ENCODE measurements at places on chromosomes 11 and 22.
A peak's percentile ranks its signal among the peaks of the same experiment; 100 is the strongest.

DNA sequence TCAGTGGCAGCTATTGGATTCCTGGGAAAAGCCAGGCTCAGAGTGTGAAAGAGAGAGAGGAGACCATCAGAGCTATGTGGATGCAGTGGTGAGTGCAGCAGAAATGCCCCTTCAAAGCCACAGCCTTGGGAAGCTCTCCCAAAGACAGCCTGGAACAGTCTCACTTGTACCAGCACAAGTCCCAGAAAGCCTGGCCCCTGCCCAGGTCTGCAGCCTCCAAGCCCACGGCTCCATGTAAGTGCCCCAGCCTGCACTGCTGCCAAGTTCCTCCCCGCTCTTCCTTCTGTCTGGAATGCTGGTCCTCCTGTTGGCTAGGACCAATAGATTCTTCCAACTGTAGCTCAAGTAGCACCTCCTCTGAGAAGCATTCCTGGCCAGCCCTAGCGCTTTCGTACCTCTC, 539.7 kb downstream of the MIAT start:
- no peak for DNase-seq

- no peak for DNase-seq
These were observed 440.8 kb upstream of the LUZP2 start for GRCh38 chr11:24056051-24056450.

DNA sequence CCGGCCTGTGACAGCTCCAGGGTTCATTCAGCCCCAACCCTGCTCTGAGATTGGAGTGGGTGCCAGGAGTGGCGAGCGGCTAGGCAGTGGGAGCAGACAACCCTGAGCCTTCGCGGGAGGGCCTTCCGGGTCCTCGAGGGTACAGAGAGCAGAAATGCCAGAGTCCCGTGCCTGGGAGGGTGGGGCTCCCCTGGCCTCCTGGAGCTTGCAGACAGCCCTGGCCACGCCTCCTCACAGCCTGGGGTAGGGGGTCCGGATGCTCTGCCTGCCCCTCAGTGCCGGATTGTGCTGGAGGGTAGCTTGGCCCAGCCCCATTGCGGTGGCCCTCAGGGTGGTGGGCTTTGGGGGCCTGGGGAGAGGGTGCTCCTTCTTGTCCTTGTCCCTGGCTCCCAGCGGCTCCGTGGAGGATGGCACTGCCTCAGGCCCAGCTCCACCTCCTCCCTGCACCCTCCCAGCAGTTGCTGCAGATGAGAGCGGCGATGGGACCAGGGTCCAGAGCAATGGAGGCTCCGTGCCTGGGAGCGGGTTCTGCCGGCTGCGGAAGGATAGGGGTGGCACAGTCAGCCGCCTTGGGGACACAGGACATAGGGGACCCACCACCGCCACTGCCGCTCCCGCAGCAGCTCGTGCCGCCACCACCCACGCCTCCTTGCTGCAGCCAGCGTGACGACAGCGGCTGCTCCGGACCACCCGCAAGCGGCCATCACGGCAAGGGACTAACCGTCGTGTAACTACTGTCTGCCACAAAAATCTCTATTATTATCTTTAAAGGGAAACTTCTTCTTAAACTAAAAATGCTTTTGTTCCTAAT, 34.9 kb upstream of the OR10G7 start:
- no peak for DNase-seq

DNA sequence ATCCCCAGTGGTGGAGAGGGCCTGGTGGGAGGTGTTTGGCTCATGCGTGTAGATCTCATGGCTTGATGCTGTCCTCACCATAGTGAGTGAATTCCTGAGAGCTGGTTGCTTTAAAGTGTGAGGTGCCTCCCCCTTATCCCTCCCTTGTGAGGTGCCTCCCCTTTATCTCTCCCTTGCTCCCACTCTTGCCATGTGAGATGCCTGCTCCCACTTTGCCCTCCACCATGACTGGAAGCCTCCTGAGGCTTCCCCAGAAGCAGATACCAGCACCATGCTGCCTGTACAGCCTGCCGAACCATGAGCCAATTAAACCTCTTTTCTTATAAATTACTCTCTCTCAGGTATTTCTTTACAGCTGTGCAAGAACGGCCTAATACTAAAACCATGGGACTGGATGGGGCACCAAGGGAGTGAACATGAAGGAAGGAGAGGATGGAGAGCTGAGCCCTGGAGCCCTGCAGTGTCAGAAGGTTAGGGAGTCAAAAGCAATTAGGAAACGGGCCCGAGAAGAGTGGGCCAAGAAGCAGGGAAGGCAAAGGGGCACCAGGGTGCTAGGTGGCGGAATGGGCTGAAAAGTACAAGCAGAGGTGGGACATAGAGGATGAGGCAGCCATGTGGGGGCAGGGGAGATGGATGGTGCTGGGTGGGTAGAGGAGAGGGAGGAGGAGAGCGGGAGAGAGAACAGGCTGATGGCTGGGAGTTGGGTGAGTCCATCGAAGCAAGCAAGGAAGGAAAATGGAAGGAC, 9.4 kb downstream of the IFITM10 start:
- DNase-seq: no peak

DNA sequence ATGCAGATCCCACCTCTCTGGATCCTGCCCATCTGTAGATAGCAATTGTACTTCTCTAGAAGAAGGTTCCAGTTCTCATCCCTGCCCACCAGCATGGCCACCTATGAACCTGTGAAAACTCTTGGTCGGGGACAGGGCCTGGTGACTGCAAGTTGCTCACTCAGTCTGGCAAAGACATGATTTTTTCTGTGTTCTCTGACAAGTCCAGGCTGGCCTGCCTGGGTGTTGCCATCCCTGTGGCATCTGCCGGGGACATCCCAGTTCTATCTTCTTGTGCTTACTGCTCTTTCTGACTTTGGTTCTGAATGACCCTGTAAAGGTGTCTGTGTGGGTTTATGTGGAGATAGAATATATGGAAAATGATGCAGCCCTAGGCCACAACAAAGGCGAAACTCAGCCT, 545.8 kb downstream of the INSC start:
- DNase-seq: no peak

DNA sequence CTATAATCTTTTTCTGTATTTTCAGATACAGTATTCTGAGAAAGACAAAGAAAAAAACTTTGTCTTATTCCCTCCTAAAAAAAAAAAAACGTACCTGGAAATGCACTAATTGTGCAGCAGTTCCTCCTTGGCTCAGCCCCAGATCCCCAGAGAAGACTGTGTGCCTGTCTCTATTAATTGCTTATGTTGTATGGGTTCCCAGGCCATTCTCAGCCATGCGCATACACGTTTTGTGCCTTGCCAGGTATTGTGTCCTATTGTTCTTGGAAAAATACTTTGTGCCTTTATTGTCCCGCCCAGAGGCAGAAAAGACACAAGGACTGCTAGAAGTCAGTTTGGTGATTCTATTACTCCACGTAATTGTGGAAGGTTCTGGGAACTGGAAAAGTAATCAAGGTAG, 91.2 kb downstream of the PIWIL4 start:
- DNase-seq: no peak

GRCh38 chr11:7904917-7905316, 26.2 kb downstream of the OR10A6 start:
- DNase-seq: no peak

- no peak for DNase-seq
These were observed 171.1 kb downstream of the CRYBB2 start for GRCh38 chr22:25390297-25391240.

DNA sequence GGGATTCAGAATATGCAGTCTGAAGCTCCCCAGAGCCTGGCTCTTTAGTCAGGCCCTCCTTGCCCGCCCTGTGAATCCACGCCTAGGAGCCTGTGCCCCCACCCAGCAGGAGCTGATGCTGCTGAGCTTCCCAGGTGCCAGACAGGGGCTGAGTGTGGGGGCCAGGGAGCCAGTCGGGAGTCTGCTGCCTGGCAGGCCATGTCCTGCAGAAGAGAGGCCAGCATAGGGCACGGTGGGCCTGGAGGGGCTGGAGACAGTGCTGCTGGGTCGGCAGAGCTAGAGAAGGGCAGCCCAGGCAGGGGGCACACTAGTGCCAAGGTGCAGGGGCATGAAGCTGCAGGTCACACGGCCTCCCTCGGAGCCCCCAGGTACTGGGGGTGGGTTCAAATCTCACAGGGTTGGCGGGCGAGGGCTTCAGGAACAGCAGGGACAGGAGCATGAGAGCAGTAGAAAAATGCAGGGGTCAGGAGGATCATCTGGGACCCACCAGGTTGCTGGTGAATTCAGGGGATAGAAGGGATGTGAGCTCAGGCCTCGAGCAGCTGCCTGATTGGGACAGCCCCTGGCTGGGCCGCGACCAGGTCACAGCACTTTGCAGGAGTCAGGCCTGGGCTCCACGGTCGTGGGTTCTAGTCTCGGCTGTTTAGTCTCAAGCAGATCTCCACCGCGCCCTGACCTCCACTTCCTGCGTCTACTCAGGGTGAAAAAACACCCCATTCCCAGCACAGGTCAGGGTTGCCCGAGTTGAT, 4.1 kb upstream of the SEPTIN5 start:
- no peak for DNase-seq

GRCh38 chr11:62577046-62577714, 3.5 kb upstream of the EEF1G start:
- DNase-seq: no peak

GRCh38 chr11:8206251-8207079, 37.6 kb upstream of the RIC3 start:
- DNase-seq: peak; percentile 31

- DNase-seq: no peak
These were observed 35.1 kb downstream of the TRIM29 start for GRCh38 chr11:120102864-120103122.

- DNase-seq: peak; percentile 79
These were observed 800 bp downstream of the KCTD21 start for GRCh38 chr11:78187366-78188285.

- DNase-seq: no peak
These were observed 85.3 kb downstream of the C11orf87 start for GRCh38 chr11:109507331-109507730.

DNA sequence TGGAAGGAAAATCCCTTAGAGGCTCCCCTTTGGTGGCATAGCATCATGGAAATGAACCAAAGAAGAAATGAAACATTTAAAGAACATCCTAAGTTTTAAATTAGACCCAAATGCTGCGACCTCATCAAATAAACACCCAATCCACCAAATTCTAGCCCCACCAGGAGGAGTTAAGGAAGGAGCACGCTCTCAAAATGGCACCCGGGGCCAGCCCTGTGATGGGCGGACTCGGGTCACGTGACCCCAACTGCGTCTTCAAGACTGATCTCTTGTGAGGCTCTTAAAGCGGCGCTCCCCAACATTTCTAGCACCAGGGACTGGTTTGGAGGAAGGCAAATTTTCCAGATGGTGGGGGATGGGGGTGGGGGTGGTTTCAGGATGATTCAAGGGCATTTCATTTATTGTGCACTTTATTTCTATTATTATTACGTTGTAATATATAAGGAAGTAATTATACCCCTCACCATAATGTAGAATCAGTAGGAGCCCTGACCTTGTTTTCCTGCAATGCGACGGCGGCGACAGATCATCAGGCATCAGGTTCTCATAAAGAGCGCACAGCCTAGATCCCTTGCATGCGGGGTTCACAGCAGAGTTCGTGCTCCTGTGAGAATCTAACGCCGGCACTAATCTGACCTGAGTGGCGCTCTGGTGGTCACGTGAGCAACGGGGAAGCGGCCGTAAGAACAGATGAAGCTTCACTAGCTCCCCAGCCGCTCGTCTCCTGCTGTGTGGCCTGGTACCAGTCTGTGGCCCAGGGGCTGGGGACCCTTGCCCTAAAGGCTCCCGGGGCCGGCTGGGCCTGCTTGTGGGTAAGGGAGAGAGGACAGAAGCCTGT, 90.6 kb upstream of the SLC22A12 start:
- no peak for DNase-seq

GRCh38 chr22:50696251-50696798, 23.7 kb downstream of the SHANK3 start:
- no peak for DNase-seq

DNA sequence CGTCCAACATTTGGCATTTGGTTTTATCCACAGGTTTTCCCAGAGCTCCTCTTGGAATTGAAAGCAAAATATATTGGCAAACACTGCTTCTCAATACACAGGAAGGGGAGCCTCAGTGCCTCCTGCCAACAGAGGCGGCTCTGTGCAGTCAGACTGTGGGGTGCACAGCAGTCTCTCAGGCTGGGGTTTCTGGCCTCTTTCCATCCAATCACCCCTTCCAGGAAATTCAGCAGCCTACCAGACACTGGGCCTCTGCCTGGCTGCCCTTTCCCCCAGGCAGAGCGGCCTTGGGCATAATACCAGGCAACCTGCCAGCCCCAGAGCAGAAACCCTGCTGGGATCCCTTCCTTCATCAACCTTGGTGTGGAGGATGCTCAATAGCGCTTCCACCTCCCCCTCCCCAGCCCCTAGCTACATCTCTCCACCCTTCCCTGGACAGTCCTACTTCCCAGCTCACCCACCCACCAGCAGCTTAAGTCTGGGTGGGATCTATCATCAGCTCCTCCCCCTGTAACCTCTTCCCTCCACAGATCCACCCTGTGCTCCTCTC, 17.8 kb upstream of the RAPSN start:
- DNase-seq: no peak

DNA sequence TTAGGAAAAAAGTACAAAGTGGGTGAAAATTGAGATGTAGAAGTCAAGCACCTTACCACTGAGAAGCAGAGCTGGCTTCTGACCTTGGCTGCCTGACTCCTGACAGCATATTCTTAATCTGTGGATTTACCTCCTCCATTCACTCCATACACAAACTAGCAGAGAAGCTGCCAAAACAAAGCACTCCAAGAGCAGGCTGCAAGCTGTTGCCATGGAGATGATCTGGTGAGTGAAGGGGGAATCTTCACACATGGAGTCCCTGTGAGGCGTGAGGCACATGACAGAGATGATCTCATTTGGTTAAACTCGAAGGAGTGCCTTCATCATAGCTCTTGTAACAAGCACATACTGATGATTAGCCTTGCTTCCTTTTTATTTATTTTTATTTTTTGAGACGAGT, 16.1 kb downstream of the COMMD9 start:
- no peak for DNase-seq

DNA sequence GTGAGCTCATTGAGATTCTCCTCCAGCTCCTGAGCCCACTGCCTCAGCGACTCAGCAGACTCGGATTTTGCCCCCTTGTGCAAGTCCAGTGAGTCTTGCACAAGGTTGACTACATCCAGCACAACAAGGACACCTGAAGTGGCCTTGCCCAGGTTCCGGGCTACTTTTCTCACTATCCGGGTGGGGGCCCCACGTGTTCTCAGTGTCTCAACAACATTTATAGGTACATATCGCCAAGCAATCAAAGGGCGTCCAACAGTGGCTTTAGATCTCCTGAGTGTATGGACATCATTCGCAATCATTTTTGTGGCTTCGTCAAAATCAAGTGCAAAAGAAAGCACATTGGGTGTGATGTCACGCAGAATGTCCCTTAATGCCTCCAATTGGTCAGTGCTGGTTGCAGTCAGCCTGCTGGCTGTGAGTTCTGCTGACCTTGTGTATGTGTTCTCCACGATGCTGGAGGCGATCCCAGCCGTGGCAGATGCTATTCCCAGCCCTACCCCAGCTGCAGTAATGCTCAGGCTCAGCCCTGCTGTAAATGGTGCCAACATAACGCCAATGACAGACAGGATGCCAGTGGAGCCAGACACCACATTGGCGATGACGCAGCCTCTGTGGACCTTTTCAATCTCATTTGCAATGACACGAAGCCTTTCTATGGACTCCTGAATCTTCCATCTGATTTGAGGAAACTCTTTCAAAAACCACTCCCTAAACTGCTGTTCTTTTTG, 10.3 kb downstream of the APOL4 start:
- no peak for DNase-seq

GRCh38 chr11:67300756-67301312, 2.5 kb upstream of the SSH3 start:
- DNase-seq: no peak
